Heart right ventricle (tissue), 16 donors: ENCODE measurements at places on chromosomes 16 and 17. TPM values are rescaled to one million over a fixed set of nuclear protein-coding genes. Genes with fewer than 3 reads are reported as not detected.

Gene DRC3
- 0.55 TPM for polyA plus RNA-seq

Gene PRSS8
- polyA plus RNA-seq = 0.09 TPM

Gene NPTX1
- not detected for polyA plus RNA-seq

Gene LRRC37B
- 3.2 TPM for polyA plus RNA-seq

Gene EVI2B
- 2.2 TPM for polyA plus RNA-seq

Gene IQCK
- 7.3 TPM for polyA plus RNA-seq

Gene FBXL19
- 14.1 TPM for polyA plus RNA-seq

Gene TP53TG3B
- polyA plus RNA-seq = not detected

Gene C17orf58
- 10.0 TPM for polyA plus RNA-seq

Gene CSH2
- polyA plus RNA-seq = not detected

Gene ITGAX
- polyA plus RNA-seq = 1.6 TPM

Gene PLEKHM1
- polyA plus RNA-seq = 14.8 TPM

Gene BAIAP3
- 1.4 TPM for polyA plus RNA-seq

Gene P2RX5
- 56.6 TPM for polyA plus RNA-seq

Gene NPIPB12
- 107 TPM for polyA plus RNA-seq

Gene KRTAP9-9
- polyA plus RNA-seq = not detected

Gene KRT36
- polyA plus RNA-seq = not detected

Gene KRT27
- polyA plus RNA-seq = not detected

Gene HASPIN
- 0.29 TPM for polyA plus RNA-seq

Gene SAP30BP
- 78.4 TPM for polyA plus RNA-seq
